ENCODE measurements at places on chromosomes 4 and X. TPM values are rescaled to one million over a fixed set of nuclear protein-coding genes. Genes with fewer than 3 reads are reported as not detected.

Gene ELOVL6
- total RNA-seq = 6.1 TPM

Gene ZAR1
- 0.12 TPM for total RNA-seq

Gene OSTC
- total RNA-seq = 281 TPM

Gene SLC10A6
- not detected for total RNA-seq

Gene GALNTL6
- total RNA-seq = not detected

Gene UGT2B11
- total RNA-seq = not detected

Gene SSX4
- total RNA-seq = not detected

Gene RPS6KA6
- total RNA-seq = not detected

DNA sequence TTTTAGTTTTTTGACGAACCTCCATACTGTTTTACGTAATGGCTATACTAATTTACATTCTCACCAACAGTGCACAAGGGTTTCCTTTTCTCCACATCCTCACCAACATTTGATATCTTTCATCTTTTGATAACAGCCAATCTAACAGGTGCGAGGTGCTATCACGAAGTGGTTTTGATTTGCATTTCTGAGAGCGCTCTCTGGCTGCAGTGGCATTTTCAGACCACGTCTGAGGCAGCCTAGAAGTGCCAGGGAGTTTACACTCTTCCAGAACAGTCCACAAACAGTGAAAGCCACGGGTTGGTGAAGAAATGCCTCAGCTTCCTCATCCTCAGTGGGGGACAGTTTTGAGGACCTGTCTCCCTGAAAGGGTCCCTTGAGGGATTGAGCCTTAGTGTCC, 471.0 kb downstream of the BCOR start:
- DNase-seq = no peak

- peak; percentile 0 for DNase-seq
These were observed 145.1 kb downstream of the COL4A5 start for GRCh38 chrX:108584617-108585211.

- no peak for DNase-seq
These were observed 60.6 kb downstream of the GABRA2 start for GRCh38 chr4:46329118-46329976.

- no peak for DNase-seq
These were observed 1015.1 kb downstream of the RPA4 start for GRCh38 chrX:97898798-97899197.

GRCh38 chrX:39992300-39992699, 105.5 kb downstream of the BCOR start:
- no peak for DNase-seq

GRCh38 chr4:125244848-125245450, 69.8 kb upstream of the FAT4 start:
- DNase-seq = no peak

DNA sequence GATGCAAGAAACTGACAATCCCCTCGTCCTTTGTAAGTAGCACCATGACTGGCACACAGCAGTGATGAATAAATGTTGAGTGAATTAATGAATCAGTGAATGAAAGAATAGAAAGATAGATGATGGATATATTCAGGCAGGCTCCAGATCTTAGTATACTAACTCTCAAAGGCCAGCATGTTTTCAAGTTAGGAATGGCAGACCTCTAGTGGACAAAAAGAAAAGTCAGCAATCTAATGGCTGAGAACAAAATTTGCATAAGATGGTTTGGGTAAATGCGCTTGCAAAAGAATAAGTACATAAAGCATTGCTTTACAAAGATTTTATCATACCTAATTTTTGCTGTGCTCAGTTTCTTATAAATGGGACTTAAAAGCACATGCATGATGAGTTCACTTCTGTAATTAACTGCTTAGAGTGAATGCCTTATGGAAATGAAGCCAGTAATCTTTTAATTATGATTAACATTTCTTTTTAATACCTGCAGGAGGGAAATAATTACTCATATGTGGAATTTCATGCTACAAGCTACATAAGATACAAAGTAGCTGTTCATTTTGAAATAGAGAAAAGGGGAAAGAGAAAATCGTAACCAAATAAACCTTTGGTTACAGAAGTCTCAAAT, 126.9 kb upstream of the GPRIN3 start:
- peak; percentile 8 for DNase-seq

GRCh38 chrX:69307029-69307428, 141.8 kb upstream of the PJA1 start:
- DNase-seq = no peak

DNA sequence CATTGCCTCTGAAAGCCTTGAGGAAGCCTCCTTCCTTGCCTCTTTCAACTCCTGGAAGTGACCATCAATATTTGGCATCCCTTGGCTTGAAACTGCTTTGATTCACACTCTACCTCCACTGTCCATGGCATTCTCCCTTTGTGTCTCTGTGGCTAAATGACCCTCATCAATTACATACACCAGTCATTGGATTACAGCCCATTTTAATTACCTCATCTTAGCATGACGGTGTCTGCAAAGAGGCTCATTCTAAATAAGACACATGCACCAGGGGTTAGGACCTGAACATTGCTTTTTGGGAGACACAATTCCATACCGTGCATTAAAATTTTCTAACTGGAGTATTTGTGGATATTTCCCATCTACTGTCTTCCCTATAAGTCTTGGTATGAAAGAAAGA, 60.7 kb upstream of the FAM9A start:
- DNase-seq = no peak

GRCh38 chr4:173990126-173990868, 293.2 kb downstream of the FBXO8 start:
- DNase-seq = peak; percentile 14

GRCh38 chr4:52576961-52577623, 82.0 kb downstream of the USP46 start:
- DNase-seq = peak; percentile 51

- peak; percentile 59 for DNase-seq
These were observed 16.1 kb downstream of the NSG1 start for GRCh38 chr4:4402966-4403365.
